NCI-H1105 (cell line): ENCODE measurements at places on chromosomes 5 and 9.

- DNase-seq: no peak
These were observed 15.7 kb downstream of the TMC1 start for GRCh38 chr9:72537011-72537545.

- no peak for DNase-seq
These were observed 511.0 kb downstream of the PRELID2 start for GRCh38 chr5:145324101-145324500.

- DNase-seq: no peak
These were observed 331.2 kb upstream of the DAB2 start for GRCh38 chr5:39755986-39756385.

GRCh38 chr9:117963493-117964090, 259.4 kb downstream of the TLR4 start:
- DNase-seq: no peak

DNA sequence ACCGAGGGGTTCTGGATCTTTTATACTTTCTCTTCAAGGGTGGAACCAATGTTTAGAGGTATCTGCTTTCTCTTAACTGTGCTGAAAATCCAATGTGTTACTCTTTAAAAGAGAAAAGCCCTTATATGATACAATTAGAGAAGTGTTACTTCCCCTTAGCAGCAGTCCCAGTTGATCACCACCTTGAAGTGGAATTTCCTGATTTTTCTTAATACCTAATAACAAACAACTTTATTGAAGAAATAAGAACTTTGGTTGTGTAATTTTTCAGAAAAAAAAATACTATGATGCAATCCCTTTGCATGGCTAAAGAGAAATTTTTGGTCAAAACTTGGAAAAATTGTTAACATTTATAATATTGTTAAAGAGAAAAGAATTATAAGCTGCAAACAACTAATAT, 24.7 kb downstream of the SLC1A3 start:
- no peak for DNase-seq

GRCh38 chr9:11318946-11319345, 706.1 kb upstream of the PTPRD start:
- DNase-seq: no peak

DNA sequence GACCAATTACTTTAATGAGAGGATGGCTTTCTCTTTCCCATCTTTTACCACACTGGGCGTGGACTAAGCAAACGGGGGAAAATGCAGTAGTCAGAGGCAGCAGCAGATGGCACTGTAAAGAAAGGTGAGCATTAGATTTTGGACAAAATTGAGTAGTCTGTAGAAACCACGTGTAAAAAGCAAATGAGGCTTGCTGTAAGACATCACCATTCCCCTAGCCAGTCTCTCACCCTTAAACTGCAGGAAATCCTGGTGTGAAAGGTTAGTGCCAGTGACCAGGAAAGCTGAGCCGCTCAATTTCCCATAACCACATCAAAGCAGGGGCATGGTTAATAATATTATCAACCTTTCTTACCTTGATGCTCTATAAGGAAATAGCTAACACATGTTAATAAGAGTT, 31.8 kb downstream of the SPATA31C2 start:
- peak; percentile 15 for DNase-seq
